Colonic mucosa (tissue), 4 donors: ENCODE measurements at places on chromosomes 11 and 22.

- DNase-seq: no peak
Observed at GRCh38 chr11:46827995-46828394, 18.1 kb downstream of the CKAP5 start.

DNA sequence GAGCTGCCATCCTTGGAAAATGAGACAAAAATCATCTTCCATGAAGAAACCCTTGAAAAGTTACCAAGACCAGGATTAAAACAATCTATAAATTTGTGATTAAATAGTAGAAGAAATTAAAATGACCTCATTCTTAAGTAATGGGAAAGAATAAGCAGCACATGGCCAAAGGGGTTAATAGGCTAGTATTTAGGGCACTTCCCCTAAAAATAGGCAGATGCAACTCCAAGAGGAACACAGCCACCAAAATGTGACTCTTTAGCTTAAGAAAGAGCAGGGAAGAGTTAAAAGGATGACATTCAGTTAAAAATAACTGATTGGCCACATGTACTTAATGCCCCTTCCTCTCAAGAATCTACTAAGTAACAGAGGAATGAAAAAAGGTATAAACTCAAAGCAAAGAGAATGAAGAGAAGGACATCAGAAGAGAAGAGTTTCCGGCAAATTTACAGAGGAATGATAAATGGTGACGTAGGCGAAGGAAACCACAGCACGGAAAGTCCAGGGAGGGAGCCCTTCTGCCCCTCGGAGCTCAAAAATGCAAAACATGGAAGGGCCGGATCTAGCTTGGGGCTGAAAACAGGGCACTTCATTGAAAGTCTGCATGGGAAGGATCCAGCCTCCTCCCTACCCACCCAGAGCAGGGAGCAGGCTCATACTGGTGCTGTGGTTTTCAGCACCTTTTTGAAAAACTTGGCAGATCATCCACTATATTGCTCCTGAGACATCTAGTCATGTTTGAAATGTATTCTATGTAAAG lies 17.8 kb downstream of the SCUBE2 start:
- DNase-seq: no peak

DNA sequence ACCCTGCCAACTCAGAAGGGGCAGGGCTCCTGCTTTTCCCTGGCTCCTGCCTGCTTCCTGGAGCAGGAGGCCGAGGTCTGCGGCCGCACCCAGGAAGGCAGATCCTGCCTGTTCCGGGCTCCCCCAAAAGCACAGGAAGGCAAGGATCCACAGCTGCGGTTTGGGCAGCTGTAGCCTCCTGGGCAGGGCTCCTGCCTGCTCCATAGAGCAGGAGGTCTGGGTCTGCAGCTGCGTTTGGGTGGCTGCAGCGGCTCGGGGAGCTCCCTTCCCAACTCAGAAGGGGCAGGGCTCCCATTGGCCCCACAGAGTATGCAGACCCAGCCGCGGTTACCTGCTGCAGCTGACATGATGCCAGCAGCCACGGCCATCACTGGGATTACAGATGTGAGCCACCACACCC lies 5.5 kb downstream of the UPK2 start:
- DNase-seq: peak; percentile 28

GRCh38 chr22:48976556-48977535 lies 850.8 kb downstream of the BRD1 start:
- DNase-seq: no peak

DNA sequence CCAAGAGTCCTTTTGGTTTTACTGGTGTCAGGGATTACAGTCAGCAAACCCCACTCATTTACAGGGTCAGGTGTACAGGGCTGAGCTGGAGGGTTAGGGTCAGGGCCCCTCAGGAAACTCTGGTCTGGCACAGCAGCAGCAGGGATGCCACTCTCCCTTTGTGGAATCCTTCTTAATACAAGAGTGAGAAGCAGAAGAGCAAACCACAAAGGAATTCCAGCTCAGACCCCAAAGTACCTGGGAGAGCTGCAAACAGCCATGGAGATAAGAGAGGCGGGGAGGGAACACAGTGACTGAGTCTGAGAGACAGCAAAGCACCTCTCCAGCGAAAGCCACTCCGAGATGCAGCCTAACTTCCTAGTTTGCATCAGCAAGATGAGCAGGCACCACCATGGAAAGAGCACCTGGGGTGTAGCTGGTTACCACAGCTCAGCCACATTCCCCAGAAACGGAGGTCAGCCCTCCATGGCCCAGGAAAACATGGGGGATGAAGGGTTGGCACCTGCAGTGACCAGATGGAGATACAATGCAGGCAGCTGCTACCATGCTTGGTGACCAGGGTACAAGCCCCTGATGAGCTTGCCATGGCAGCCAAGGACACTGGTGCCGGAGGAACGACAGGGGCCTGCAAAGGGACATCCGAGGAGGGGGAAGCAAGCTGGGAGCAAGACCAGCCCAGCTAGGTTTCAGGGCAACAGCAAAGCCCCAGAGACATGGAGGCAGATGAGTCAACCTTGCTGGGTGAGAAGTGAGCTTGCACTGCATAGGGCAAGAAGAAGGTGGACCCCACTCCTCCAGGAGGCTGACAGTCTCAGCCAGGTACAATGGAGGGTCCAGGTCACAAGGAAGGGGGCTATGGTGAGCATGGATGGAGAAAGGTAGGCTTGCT lies 3.9 kb downstream of the BET1L start:
- DNase-seq: peak; percentile 14

DNA sequence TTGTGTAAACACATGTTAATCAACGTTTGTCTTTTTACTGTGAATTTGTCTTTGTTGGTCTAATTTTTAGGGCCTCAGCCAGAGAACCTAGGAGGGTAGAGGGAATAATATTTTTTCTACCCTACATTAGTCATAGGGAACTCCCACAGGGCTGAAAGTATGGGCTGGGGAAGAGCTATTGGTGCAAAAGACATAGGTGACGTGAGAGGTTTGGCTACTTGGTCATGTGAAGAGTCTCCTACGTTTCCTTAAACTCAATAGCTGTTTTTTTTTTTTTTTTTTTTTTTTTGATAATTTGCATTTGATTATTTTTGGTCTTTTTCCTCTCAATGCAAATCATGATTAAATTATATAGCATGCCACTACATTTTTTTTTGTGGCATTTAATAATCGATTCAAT lies 15.9 kb upstream of the MMP7 start:
- no peak for DNase-seq
